Right ventricle myocardium superior (tissue), 1 donor: ENCODE measurements at places on chromosomes 3 and 15. TPM values are rescaled to one million over a fixed set of nuclear protein-coding genes. Genes with fewer than 3 reads are reported as not detected.

MOBP gene
- total RNA-seq = not detected

PRR23C gene
- not detected for total RNA-seq

PARP15 gene
- total RNA-seq = 0.40 TPM

SOX14 gene
- not detected for total RNA-seq

TBC1D23 gene
- total RNA-seq = 33.2 TPM

VEPH1 gene
- not detected for total RNA-seq

PAQR5 gene
- total RNA-seq = 0.73 TPM

SLC2A2 gene
- not detected for total RNA-seq

IFT57 gene
- total RNA-seq = 18.7 TPM

AQP9 gene
- total RNA-seq = 1.5 TPM
